Fibroblast of gingiva (primary cell): ENCODE measurements at places on chromosomes 11 and 22.

- DNase-seq, result no peak
Measured at GRCh38 chr11:100328626-100329340, 358.3 kb upstream of the ARHGAP42 start.

GRCh38 chr11:116194156-116194904, 578.5 kb downstream of the BUD13 start:
- DNase-seq, result no peak

GRCh38 chr22:43753688-43754087, 58.4 kb downstream of the EFCAB6 start:
- DNase-seq, result no peak

GRCh38 chr22:29434288-29434687, 4.1 kb upstream of the RFPL1 start:
- no peak for DNase-seq

GRCh38 chr22:46777609-46777970, 15.1 kb downstream of the TBC1D22A start:
- no peak for DNase-seq

DNA sequence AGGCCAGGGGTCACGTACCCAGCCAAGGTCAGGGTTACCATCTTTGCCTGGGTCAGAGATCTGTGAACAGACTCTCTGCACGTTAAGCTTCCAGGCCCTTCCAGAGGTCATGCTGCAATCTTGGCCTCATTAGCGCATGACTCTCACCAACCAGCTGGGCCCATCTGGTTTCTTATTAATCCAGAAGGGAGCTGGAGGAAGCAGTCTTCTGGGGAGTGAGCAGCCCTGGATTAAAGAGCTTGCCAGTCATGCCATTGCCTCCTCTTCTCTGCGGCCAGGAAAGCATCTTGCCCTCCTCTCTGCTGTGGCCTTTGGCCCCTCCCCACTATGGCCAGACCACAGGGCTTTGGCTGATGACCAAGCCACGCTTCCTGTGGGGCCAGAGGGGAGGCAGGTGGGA, 57.4 kb downstream of the CHST1 start:
- DNase-seq, result no peak

GRCh38 chr11:131327421-131327820, 43.0 kb upstream of the NTM start:
- DNase-seq, result no peak

GRCh38 chr11:125442946-125443345, 53.1 kb downstream of the FEZ1 start:
- DNase-seq, result no peak

DNA sequence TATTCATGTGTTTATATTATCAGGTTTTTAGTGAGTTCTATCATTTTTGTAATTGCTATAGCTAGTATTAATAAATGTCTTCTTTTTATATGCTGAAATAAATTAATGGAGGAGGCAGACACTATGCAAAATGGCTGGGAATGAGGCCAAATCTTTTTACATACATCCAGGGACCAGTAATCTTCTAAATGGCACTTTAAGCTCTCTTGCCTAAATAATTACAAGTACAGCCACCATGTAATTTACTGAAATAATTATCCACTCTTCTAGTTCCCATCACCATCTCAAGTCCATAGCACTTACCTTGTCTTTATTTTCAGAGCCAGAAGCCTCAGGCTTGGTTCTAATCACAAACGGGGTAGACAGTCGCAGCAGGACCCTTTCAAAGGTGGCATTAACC, 79.1 kb downstream of the GUCY1A2 start:
- no peak for DNase-seq

DNA sequence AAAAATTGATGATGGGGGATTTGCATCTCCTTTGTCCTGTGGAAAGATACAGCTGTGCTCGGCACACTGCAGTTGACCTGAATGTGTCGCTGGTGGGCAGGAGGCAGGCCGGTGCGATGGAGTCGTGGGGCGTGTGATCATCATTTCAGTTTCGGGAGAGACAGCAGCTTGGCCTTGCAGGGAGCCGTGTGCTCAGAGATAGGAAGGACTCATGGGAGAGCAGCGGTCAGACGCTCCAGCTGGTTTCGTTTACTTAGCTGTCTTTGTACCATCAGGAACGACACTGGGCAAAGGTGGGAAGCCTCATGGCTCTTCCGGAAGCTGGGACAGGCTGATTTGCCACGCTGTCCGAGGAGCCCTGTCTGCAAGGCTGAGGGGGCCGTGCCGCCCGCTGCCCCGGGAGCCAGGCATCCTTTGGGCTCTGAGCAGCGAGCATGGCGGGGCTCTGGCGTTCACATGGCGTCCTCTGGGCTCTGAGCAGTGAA, 32.7 kb downstream of the GRAMD4 start:
- no peak for DNase-seq

GRCh38 chr22:26740253-26740652, 82.9 kb downstream of the MIAT start:
- no peak for DNase-seq

DNA sequence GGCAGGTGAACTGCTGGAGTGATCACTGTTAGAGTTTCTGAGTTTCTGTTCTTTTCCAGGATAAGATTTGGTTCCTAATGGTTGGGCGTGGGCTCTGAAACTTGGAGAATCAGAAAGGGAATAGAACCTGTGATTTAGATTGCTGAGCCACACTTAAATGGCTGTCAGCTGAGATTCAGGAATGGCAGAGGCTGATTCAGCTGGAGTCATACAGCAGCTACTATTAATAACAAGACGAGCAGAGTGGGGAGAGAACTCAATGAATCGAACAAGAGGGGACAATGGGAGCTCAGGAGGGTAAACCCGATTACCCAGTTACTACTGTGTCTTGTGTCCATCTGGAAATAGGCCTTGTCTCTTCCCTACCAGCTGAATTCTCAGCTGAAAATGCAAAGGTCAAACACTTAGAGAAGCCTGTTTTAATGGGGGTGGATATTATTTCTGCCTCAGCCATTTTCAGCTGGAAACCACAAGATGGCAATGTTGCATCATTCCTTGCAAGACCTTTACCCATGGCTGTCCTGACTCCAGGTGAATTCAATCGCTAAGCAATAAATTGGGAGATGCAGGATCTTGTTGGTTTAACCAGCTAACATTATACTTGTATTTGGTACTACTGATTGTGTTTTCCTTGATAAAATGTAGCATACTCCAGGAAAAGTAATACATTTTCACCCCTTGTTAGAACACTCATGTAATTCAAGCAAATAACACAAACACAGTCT, 104.5 kb upstream of the RAG2 start:
- peak; percentile 45 for DNase-seq
